Activated CD8-positive, alpha-beta memory T cell treated with anti-CD3 and anti-CD28 coated beads, Interleukin-2, amount 10 ng/mL, durations not matched to agents 7 days and 5 days (primary cell): ENCODE measurements at places on chromosomes 6 and 20.

DNA sequence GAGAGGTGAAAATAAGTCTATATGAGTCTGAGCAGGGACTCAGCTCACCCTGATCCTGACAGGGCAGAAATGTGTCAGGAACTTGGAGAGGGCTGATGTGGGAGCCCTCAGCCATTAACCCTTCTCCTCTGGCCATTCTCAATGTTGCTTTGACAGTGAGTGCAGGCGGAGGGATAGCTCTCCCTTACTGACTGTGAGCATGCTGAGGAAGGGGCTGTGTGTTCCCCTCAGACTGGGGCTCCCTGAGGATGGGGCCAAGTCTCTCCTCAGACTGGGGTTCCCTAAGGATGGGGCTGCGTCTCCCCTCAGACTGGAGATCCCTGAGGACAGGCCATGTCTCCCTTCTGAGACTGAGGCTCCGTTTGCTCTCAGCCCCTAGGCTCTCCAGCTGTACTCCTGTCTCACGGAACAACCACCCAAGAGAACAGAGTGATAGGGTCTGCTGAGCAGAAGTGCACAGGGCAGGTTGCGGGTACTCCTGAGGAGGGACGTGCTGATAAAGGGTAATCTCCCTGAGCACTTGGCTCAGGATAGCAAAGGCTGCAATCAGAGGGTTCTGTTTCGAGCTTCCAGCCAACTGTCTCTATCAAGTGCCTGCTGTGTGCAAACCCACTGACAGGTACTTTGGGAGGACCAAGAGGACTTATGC lies 141.0 kb downstream of the MRPL14 start:
- no peak for DNase-seq

GRCh38 chr6:134092449-134092848 lies 40.0 kb upstream of the SLC2A12 start:
- DNase-seq, result no peak

DNA sequence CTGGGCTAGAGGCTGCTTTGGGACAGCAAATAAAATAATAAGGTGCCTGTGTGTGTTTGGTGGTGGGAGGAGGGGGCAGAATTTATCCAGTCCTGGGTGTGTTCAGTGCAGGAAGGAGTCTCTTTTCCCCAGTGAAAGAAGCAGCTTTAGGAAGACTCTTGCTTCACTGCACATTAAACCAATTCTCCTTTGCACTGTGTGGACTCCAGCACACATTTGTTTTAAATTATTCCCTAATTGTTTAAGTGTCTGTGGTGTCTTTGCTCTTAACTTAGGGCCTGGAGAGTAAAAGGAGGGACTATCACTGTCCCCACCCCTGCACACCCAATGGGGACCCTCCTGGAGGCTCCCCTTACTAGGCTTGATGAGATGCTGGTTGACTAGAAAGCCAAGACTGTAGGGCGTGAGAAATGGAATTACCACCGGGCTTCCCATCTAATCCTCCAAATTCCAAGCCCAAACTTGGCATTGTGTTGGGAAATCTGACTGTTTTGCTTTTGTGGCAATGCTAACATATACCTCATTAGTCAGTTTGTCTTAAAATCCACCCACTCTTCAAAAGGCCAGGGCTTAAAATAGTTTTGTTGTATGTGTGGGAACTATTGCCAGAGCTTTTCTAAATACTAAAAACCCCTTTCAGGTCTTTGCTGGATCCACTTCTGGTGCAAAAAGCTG lies 13.5 kb upstream of the DAAM2 start:
- no peak for DNase-seq

GRCh38 chr6:28632326-28632851 lies 106.7 kb downstream of the GPX5 start:
- no peak for DNase-seq

DNA sequence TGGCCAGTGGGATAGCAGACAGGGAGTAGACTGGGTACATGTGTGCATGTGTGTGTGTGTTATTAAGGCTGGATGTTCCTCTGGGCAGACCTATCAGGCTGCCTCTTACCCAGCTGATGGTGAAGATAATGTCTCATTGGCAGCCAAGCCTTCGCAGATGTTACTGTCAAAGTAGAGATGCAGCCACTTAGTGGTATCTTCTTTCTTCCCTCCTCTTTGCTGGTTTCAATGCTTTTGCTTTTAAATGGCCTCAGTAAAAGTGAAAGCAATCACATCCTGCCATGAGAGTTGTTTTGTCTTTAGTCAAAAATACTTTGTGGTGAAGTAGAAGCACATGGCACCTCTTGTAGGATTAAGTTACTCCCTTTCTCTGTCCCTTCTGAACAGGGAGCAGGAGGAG lies 57.5 kb downstream of the SNRNP48 start:
- DNase-seq, result no peak

DNA sequence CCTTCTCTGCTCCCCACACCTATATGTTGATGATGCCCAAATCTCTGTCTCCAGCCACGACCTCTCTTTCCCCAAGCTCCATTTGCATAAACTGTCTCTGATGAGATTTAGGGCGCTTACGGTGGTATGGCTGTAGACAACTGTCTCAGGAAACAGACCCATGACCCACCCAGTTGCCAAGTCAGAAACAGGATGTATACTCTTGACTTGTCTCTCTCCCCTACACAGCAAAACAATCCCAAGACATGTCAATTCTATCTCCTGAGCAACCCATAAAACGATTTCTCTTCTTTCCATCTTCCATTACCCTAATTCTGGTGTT lies 13.9 kb downstream of the GNL1 start:
- DNase-seq, result peak; percentile 52

GRCh38 chr6:117711369-117711768 lies 36.1 kb downstream of the NUS1 start:
- no peak for DNase-seq

GRCh38 chr6:89066940-89067646 lies 13.5 kb upstream of the PNRC1 start:
- no peak for DNase-seq

- DNase-seq, result no peak
These were observed 207.0 kb upstream of the SIM1 start for GRCh38 chr6:100671740-100672139.

DNA sequence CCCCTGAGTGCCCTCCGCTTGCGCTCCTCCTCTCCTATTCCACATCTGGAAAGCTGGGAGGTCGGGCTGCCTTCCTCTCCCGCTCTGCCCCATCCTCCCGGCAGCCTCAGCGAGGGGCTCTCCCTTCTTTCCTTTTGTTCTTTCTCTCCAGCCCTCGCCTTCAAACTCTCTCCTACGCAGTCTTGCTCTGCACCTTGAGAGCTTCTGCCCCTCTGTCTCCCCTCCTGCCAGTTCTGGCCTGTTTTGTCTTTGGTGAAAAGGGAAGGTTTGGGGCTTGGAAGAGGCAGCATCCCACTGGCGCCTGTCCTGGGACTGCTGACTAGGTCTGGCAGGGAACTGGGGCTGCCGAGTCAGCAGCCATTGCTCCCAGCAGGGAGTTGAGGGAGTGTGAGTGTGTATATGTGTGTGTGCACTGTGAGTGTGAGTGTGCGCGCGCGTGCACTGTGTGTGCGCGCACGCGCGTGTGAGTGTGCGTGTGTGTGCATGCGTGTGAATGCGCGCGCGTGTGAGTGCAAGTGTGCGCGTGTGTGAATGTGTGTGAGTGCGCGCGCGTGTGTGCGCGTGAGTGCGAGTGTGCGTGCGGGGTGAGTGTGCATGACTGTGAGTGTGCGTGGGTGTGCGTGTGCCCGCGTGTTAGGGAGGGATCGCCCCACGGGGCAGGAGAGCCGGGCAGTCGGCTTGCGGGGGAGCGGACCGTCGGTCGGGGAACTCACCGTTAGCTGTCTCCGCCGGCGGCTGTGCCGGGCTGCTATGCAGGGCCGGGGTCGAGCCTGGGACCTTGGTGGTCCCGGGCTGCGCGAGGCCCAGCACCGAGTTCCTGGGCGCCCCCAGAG lies 523 bp downstream of the CPXM1 start:
- no peak for DNase-seq

- DNase-seq, result no peak
These were observed 63.5 kb downstream of the TBXT start for GRCh38 chr6:166104107-166104506.

- no peak for DNase-seq
These were observed 16.5 kb upstream of the TGM3 start for GRCh38 chr20:2279253-2279779.

- DNase-seq, result no peak
These were observed 21.2 kb downstream of the REPS1 start for GRCh38 chr6:138966870-138967269.

GRCh38 chr6:139732451-139732850 lies 358.0 kb upstream of the CITED2 start:
- no peak for DNase-seq

DNA sequence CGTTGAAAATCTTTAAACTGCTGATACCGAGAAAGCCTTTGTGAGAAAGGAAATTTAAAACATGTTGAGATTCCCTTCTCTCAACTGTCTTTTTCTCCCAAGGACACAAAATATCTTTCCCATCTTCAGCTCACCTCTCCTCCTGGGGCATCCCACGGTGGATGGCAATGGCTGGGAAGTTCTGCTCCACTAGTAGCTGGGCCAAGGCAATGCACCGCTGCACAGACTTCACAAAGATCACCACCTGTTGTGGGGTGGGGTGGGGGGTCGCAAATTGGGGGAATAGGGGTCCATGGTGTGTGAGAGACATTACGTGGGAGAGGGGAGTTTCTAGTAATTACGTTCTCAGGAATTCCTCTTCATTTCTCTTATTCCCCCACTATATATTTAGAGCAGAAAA lies 2.4 kb downstream of the MCCD1 start:
- DNase-seq, result no peak

GRCh38 chr6:147503587-147503986 lies 4.9 kb upstream of the SAMD5 start:
- no peak for DNase-seq

DNA sequence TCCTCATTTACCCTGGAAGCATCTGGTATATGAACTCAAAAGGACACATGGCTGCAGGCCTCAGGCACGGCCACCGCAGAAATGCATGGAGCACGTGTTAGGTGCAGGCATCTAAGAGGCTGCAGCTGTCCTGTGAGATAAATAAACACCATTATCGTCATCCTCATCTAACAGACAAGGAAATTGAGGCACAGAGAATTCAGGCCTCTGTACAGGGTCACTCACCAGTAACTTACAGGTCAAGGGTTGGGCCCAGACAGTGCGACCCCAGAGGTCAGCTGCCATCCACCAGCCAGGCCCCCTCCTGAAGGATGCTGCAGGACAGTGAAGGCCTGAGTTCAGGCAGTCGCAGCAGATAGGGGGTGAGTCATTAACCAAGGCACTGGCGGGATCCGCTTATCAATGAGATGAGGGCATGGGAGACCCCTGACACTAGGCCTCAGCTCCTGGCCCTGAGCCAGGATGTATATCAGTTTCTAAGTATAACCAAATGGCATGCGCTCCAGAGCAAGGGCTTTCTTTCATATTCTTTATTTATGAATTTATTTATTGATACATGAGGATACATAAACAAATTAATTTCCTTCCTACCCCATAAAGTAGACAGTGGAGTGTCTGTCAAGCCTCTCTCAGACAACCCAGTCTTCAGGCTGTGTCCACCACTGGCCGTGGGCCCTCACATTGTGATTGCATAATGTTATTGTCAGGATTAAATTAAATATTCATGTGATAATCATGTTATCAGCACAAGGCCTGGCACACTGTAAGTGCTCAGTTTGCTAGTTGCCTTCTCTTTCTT lies 316.9 kb downstream of the QKI start:
- DNase-seq, result no peak

DNA sequence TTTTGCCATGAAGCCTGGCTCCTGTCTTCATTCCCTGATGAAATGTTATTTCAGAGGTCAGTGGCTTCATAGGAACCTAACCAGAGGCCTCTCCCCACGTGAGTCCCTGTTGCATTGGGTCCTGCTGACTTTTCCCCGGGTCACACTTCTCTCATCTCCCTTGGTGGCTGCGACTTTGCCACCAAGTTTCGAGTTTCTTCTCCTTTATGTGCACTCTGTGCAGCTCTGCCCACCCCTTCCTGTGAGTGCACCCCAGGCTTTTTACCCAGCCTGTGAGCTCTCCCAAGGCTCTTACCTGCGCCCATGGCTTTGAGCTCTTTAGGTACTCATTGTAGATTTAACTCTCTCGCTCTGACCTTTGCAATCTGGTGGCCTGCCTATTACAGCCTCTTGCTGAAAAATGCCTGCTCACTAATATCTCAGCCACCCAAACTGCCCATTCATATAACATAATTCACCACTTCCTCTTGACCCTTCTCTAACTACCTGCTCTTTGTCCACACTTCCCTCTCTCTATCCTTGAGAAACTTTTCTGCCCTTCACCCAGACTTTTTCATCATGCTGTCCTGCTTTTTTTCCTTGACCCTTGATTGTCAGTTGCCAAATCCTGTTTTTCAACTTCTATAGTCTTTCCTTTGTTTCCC lies 105.9 kb downstream of the SASH1 start:
- DNase-seq, result no peak

- DNase-seq, result no peak
These were observed 33.5 kb downstream of the HFE start for GRCh38 chr6:26120807-26121140.

- no peak for DNase-seq
These were observed 18.9 kb downstream of the GSTA4 start for GRCh38 chr6:52976149-52976548.

- DNase-seq, result no peak
These were observed 65.5 kb upstream of the FABP7 start for GRCh38 chr6:122714059-122714458.

- DNase-seq, result peak; percentile 57
These were observed 53.2 kb downstream of the IRF4 start for GRCh38 chr6:444653-445275.

DNA sequence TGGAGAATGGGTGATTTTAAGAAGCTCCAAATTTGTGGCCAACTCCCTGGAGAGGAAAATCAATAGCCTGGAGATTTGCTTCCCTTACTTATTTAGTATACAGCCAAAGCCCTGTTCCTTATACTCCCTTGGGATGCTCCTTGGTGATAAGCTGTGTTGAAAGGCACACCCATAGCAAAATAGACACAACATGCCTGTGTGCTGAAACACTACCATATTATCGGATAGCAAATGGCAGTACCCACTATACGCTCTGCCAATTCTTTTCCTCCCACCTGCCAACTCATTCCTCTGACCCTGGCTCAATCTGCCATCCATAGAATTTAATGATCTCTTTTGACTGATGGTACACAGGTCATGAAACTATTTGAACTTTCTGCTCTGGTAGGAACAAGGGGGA lies 98.2 kb downstream of the CLIC5 start:
- DNase-seq, result peak; percentile 9

DNA sequence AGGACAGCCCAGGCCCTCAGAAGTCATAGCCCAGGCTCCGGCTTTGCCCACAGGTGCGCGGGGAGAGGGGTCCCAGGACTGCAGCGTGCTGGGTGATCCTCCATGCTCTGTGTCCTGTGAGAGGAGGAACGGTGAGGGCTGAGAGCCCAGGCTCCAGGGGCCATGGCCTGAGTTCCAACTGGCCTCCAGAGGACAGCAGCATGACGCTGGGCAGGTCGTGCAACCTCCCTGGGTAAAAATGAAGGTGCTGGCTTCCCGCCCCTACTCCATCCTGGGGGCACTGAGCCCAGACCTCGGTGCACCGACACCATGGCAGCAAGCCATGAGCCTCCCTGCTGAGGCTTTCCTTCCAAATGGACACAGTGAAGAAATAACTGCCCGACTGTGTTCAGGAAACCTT lies 305.4 kb downstream of the TAF4 start:
- DNase-seq, result no peak

GRCh38 chr20:20519269-20519668 lies 151.4 kb downstream of the INSM1 start:
- no peak for DNase-seq

- DNase-seq, result no peak
These were observed 517.0 kb upstream of the ID4 start for GRCh38 chr6:19320111-19320581.
